Activated CD4-positive, alpha-beta T cell treated with anti-CD3 and anti-CD28 coated beads, Interleukin-2, amount 10 ng/mL, durations not matched to agents 24 days and 14 days (primary cell): ENCODE measurements at places on chromosomes 11 and 22. TPM values are rescaled to one million over a fixed set of nuclear protein-coding genes. Genes with fewer than 3 reads are reported as not detected.

- peaks cover 4% of the 10 kb centered on the region for H3K4me1 ChIP-seq
- H3K27ac ChIP-seq: no peak overlapping the region
These were observed 3.3 kb upstream of the BACE1 start for GRCh38 chr11:117319214-117319840.

DNA sequence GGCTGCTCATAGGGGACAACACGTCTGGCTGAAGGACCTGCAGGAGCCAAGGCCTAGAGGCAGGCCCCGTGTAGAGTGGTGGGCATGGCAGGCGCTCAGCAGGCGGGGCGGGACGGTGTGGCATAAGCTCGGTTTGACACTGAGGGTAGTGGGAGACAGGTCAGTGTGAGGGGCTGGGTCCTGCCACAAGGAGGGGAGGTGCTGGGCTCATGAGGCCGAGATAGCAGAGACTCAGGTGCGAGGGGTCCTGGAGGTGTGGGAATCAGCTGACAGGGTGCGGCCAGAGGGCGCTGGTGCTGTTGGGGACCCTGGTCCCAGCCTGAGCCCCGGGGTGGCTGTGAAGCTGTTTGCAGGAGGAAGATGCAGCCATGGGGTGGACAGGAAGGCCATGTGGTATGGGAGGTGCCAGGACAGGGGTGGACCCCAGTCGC, 6.7 kb downstream of the SLC22A12 start:
- no peak for DNase-seq
- H3K4me1 ChIP-seq: no peaks in the 10 kb centered on the region

GRCh38 chr22:30372915-30373314, 14.3 kb downstream of the RNF215 start:
- no peak overlapping the region for H3K4me3 ChIP-seq
- H3K4me1 ChIP-seq: no peaks in the 10 kb centered on the region
- no peaks in the 10 kb centered on the region for H3K27me3 ChIP-seq

- no peaks in the 10 kb centered on the region for H3K27me3 ChIP-seq
- H3K36me3 ChIP-seq: peaks cover 48% of the 10 kb centered on the region
- H3K27ac ChIP-seq: no peak overlapping the region
These were observed 63.5 kb downstream of the ATM start for GRCh38 chr11:108286370-108286769.

DNA sequence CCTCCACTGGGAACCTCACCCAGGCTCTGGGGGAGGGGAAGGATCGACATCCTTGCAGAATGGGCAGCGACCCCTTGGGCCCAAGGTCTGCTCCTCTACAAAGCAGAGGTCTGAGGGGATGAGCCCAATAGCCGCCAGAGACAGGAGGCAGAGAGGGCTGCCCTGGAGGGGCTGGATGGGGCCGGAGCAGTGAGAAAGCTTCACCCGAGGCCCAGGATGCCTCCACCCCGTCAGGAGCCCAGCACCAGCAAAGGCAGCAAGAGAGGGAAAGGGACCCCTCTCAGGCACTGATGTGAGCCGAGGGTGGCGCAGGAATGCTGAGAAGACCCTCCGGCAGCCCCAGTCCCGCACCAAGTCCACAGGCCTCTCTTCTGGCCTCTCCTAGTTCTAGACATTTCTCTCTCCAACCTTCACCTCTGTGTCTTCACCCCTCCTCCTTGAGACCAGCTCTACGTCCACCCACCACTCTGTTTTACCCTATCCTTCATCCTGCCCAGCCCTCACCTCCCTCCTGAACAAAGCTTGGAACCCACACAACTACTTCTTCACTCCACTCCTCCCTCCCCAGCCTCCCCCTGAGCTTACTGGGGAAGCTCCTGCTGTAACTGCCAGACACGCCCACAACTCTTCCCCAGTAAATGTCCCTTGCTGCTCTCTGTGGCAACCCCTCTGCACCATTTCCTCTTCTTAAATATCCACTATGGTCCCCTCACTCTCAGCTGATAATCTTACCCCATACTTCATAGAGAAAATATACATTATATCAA, 131.9 kb downstream of the MPPED1 start:
- H3K27ac ChIP-seq: no peak overlapping the region
- H3K36me3 ChIP-seq: no peaks in the 10 kb centered on the region
- no peaks in the 10 kb centered on the region for H3K27me3 ChIP-seq
- no peak overlapping the region for H3K4me3 ChIP-seq
- DNase-seq: no peak
- no peaks in the 10 kb centered on the region for H3K4me1 ChIP-seq

GSTT2 gene
- 0.42 TPM in 1 of 2 replicates, not detected in the other for total RNA-seq

CCDC82 gene
- total RNA-seq: 27.6 and 31.8 TPM in 2 replicates

CALCA gene
- not detected in 2 replicates for total RNA-seq

HSD17B12 gene
- 70.8 and 80.1 TPM in 2 replicates for total RNA-seq

DNA sequence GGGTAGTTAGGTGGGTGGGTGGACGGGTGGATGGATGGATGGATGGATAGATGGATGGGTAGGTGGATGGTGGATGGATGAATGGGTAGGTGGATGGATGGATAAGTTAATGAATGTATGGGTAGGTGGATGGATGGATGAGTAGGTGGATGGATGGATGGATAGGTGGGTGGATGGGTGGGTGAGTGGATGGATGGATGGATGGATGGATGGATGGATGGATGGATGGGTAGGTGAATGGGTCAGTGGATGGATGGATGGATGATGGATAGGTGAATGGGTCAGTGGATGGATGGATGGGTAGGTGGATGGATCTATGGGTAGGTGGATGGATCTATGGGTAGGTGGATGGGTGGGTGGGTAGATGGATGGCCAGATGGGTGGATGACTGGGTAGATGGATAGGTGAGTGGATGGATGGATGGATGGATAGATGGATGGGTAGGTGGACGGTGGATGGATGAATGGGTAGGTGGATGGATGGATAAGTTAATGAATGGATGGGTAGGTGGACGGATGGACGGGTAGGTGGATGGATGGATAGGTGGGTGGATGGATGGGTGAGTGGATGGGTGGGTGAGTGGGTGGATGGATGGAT, 41.5 kb upstream of the RTL6 start:
- H3K4me1 ChIP-seq: no peaks in the 10 kb centered on the region
- DNase-seq: no peak
- H3K4me3 ChIP-seq: no peak overlapping the region
- no peak overlapping the region for H3K27ac ChIP-seq
- no peaks in the 10 kb centered on the region for H3K36me3 ChIP-seq
- H3K27me3 ChIP-seq: peaks cover 7% of the 10 kb centered on the region

DNA sequence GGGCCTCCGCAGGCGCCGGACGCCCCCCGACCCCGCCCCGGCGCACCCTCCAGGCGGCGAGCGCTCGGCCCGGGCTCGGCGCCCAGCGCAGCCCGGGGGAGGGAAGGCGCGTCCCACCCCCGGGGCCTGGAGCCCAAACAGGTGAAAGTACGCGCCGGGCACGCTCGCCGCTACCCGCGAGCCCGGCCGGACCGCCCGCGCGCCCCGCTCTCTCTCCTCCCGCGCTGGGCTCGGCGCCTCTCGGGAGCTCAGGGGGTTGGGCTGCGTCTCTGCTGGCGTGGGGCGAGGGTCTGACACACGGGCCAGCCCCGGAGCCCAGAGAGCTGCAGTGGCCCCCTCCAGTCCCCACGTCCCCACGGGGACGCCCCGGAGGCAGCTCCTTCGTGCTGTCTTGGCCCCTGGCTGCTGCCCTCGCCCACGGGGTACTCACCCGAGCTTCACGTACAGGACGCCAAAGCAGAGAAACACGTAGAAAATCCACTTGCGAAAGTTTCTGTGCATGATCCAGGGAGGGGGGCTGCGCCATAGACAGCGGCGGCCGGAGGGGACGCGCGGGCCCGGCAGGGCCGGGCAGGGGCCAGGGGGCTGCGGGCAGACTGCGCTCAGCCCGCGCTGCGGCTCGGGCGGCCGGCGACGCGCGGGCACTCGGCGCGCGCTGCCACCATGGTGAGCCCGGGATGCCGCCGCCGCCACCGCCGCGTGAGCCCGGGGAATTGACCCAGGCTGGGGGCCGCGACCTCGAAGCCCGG, 534 bp downstream of the WNT7B start:
- no peak for DNase-seq
- H3K36me3 ChIP-seq: no peaks in the 10 kb centered on the region
- peaks cover 40% of the 10 kb centered on the region for H3K27me3 ChIP-seq
- no peaks in the 10 kb centered on the region for H3K4me1 ChIP-seq
- H3K27ac ChIP-seq: no peak overlapping the region
- H3K4me3 ChIP-seq: no peak overlapping the region

DGCR2 gene
- total RNA-seq: 23.8 and 25.5 TPM in 2 replicates

DNA sequence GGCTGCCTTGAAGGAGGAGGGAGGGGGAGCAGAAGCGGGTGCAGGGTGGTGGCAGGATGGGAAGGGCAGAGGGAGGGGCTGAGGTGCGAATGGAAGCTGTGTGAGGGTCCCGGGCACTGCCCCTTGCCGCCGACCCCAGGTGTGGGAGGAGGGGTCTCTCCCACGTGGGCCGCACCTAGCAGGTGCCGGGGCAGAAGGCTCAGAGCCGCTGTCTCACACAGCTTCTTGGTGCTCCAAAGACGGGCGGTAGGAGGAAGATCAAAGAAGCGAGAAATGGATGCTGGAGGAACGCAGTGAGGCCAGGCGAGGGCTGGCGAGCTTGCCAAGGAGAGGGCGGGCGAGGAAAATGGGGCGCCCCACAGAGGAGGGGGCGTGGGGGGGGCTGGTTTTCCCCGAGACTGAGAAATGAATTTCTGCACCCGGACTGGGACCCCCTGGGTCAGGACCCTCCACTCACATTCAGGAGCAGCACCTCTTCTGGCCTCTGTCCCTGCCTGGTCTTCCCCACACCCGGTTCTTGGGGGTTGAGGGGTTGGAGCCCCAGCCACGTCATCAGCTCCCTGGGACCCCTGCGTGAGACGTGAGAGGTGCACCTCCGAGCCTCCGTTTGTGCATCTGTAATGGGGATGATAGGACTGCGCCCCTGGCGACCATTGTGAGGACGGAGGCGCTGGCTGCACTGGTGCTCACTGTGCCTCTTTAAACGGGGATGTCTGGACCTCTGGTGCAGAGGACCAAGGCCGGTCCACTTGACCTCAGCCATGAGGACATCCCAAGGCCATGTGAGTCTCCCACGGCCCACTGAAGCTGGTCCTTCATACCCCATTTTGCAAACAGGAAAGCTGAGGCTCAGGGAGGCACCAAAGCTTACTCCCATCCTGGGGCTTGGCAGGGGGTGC, 16.8 kb downstream of the LSP1 start:
- peaks cover 31% of the 10 kb centered on the region for H3K4me1 ChIP-seq
- peaks cover 27% of the 10 kb centered on the region for H3K36me3 ChIP-seq
- H3K27ac ChIP-seq: no peak overlapping the region
- no peak overlapping the region for H3K4me3 ChIP-seq
- no peaks in the 10 kb centered on the region for H3K27me3 ChIP-seq
- no peak for DNase-seq

BTG4 gene
- total RNA-seq: not detected in 2 replicates

SHISAL1 gene
- total RNA-seq: not detected in 2 replicates

RELA gene
- 95.7 and 98.2 TPM in 2 replicates for total RNA-seq

DNA sequence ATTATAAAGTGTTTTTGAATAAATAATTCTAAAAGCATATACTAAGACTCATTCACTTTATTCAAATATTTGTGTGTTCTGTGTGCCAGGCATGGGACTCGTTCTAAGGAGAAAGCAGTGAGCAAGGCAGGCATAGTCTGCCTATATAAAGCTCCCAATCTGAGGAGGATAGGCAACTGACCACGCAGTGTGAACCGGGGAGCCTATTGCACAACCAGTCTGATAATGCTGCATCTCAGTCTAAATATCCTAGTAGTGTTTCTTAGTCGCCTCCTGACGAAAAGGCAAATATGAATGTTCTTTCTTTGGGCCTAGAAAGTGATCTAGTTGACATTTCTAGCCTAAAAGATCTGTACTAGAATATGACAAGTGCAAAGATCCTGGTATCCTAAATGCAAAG, 98.3 kb downstream of the C11orf65 start:
- DNase-seq: no peak
- H3K4me3 ChIP-seq: no peak overlapping the region
- H3K4me1 ChIP-seq: peaks cover 2% of the 10 kb centered on the region
- no peak overlapping the region for H3K27ac ChIP-seq
- H3K27me3 ChIP-seq: no peaks in the 10 kb centered on the region
- peaks cover 37% of the 10 kb centered on the region for H3K36me3 ChIP-seq

GRCh38 chr22:23534201-23534850, 45.8 kb downstream of the IGLL1 start:
- DNase-seq: no peak
- peaks cover 7% of the 10 kb centered on the region for H3K27me3 ChIP-seq
- H3K4me1 ChIP-seq: peaks cover 5% of the 10 kb centered on the region
- no peak overlapping the region for H3K27ac ChIP-seq
- no peaks in the 10 kb centered on the region for H3K36me3 ChIP-seq

DNA sequence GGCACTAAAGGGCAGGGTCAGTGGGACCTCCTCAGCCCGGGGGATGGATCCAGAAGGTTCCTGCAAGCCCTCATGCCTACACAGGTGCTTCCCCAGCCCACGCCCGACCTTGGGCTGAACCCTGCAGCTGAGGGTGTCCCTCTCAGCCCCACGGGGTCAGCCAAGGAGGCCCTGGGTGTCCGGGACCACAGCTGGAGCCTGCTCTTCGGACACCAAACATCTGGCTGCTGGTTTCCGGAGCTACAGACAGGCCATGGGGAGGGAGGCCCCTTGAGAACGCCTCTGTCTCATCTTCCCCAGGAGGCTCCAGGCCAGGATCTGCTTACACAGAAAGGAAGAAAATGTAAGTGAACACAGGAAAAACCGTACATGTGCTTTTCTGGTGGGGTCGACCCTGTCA, 355.7 kb downstream of the MN1 start:
- H3K27me3 ChIP-seq: no peaks in the 10 kb centered on the region
- no peaks in the 10 kb centered on the region for H3K36me3 ChIP-seq
- H3K27ac ChIP-seq: no peak overlapping the region
- DNase-seq: no peak

CACNA1I gene
- 0.05 and 0.07 TPM in 2 replicates for total RNA-seq

- no peak overlapping the region for H3K27ac ChIP-seq
- no peak overlapping the region for H3K4me3 ChIP-seq
- no peaks in the 10 kb centered on the region for H3K4me1 ChIP-seq
These were observed 118.2 kb upstream of the SLC5A12 start for GRCh38 chr11:26839911-26840698.

- no peaks in the 10 kb centered on the region for H3K36me3 ChIP-seq
- DNase-seq: no peak
- no peak overlapping the region for H3K27ac ChIP-seq
- H3K4me1 ChIP-seq: no peaks in the 10 kb centered on the region
- H3K4me3 ChIP-seq: no peak overlapping the region
These were observed 53.8 kb downstream of the ELFN2 start for GRCh38 chr22:37373451-37373850.

ADAMTS8 gene
- total RNA-seq: not detected in 2 replicates
